ENCODE measurements at places on chromosomes 5 and 9. TPM values are rescaled to one million over a fixed set of nuclear protein-coding genes. Genes with fewer than 3 reads are reported as not detected.

Gene CXCL14
- 8.5 TPM for total RNA-seq

Gene TNPO1
- 105 TPM for total RNA-seq

Gene SPATA31A3
- total RNA-seq: not detected

Gene OTP
- not detected for total RNA-seq

Gene NR3C1
- 24.8 TPM for total RNA-seq

Gene SUSD3
- total RNA-seq: not detected

Gene ACTL7A
- not detected for total RNA-seq

Gene CNTFR
- total RNA-seq: 0.42 TPM

Gene SCGB3A2
- total RNA-seq: not detected

Gene TEK
- under 0.01 TPM for total RNA-seq

Gene DMXL1
- total RNA-seq: 10.2 TPM

Gene N4BP3
- total RNA-seq: 3.0 TPM

Gene FKTN
- 55.9 TPM for total RNA-seq

Gene PTGDS
- total RNA-seq: not detected

Gene NUTM2G
- total RNA-seq: not detected

Gene DELE1
- 32.1 TPM for total RNA-seq

Gene SLC35A4
- 45.9 TPM for total RNA-seq

Gene HTR1A
- not detected for total RNA-seq

Gene SIT1
- total RNA-seq: not detected

Gene SHISAL2B
- total RNA-seq: not detected

Gene WDR31
- total RNA-seq: 0.33 TPM

Gene B4GALT7
- total RNA-seq: 25.7 TPM

Gene HBEGF
- total RNA-seq: 16.0 TPM

Gene RASGEF1C
- total RNA-seq: not detected

Gene ECSCR
- total RNA-seq: not detected

Gene C6
- not detected for total RNA-seq

Gene GLRA1
- total RNA-seq: not detected

Gene C5orf58
- not detected for total RNA-seq

Gene INSYN2B
- 1.9 TPM for total RNA-seq

Gene BHMT2
- total RNA-seq: not detected

Gene SLIT3
- 1.3 TPM for total RNA-seq

Gene RANBP3L
- total RNA-seq: not detected
